Nephron progenitor cell (in vitro differentiated cells): ENCODE measurements at places on chromosomes 7 and 10.

- DNase-seq, result no peak
Observed at GRCh38 chr10:106938513-106938912, 226.0 kb downstream of the SORCS1 start.

DNA sequence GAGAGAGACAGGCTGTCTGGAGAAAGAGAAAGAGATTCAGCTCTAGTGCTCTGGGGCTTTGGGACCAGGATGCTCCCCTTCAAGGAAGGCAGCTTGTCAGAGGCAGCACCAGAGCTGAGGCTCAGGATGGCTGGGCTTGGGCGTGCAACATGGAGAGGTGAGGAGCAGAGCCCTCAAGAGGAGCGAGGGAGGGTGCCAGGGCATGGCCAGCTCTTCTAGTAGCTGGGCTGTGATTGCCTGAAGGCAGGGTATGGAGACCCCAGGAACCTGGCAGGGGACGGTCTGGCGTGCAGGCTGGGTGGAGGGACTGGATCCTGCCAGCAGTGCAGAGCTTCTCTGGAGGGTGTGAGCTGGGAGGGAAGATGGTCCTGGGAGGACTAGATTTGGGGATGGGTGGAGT is 40.2 kb downstream of the ANTXRL start:
- DNase-seq, result no peak

DNA sequence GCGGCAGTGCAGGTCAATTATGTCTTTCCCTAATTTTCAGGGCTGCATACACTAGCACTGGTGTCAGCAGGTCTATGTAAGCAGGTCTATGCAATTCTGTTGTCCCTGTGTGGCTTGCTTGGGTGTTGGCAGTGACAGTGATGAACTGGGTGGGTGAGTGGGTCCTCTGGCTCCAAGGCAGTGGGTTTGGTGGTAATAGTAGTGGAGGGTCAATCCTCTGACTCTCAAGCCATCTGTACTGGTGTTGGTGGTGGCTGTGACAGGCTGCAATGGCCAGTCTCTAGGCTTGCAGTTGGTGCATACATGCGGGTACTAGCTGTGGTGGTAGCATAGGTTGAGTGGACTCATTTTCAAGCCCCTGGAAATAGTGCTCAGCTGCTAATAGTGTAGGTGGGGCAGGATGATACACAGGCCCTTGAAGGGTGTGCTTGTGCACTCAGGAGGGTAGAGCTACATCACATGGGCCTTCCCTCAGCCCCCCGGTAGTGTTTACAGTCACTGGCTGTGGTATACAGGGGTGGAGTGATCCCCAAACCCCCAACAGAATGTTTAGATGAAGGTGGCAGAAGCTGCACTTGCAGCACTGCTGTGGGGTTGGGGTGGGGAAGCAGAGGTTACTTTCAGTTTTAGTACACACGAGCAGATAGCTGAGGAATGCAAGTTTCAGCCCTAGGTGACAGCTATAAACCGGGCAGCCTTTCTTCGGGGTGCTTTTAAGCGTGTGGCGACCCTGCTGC is 331.3 kb downstream of the PCDH15 start:
- no peak for DNase-seq

GRCh38 chr10:124116771-124117510 is 23.5 kb upstream of the CHST15 start:
- DNase-seq, result no peak

- DNase-seq, result peak; percentile 81
Observed at GRCh38 chr10:28668363-28669226, 8.7 kb upstream of the BAMBI start.

GRCh38 chr10:11934262-11934661 is 108.3 kb downstream of the UPF2 start:
- DNase-seq, result no peak

DNA sequence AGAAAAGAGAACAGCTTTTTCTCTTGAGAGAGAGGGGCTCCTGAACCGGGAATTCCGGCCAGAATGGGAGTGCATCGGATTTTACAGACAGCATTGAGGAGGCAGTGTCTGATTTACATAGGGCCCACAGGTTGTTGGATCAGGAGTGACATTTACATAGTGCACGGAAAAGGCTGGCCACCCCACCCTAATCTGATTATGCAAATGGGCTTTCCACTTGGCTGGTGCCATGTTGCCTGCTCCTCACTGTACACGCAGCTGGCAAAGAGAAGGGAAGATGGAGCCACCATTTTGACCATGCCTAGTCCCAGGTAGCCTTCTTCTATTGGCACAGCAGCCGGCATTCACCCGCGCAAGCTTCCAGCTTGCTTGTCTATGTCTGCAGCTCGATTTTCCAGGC is 77.5 kb upstream of the FAM171A1 start:
- DNase-seq, result no peak

GRCh38 chr10:89846281-89846630 is 144.9 kb downstream of the KIF20B start:
- DNase-seq, result no peak

DNA sequence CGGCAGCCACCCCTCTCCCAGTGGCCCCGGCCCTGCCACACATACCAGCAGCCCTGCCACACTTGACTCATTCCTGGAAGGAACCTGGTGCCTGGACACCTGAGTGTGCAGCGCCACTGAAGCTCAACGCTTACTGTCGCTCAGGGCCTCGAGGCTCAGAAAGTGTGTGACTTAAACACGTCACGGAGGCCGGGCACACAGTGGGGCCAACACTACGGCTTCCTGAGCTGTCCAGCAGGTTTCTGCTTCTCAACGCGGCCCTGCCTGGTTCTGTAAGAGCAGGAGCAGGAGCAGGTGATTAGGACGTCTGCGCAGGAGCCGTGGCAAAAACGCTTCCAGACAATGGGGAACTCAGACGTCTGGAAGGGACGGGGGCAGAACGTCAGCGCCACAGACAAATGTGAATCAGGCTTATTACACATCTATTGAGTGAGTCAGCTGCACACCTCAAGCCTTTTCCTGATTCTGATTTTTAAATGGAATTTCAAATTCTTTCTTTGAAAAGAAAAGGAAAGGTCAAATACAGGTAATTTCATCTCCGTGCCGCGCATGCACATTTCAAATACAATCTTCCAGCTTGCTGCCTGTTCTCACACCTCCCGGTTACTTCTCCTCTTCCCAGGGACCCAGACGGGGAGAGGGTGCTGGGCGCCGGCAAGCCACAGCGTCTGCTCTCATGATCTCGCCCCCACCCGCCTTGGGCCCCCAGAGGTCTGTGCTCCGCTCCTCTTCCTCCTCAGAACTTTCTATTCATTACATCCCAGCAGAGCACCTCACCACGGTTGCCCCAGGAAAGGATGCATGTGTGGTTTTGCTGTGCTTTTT is 66.6 kb downstream of the ADARB2 start:
- no peak for DNase-seq

DNA sequence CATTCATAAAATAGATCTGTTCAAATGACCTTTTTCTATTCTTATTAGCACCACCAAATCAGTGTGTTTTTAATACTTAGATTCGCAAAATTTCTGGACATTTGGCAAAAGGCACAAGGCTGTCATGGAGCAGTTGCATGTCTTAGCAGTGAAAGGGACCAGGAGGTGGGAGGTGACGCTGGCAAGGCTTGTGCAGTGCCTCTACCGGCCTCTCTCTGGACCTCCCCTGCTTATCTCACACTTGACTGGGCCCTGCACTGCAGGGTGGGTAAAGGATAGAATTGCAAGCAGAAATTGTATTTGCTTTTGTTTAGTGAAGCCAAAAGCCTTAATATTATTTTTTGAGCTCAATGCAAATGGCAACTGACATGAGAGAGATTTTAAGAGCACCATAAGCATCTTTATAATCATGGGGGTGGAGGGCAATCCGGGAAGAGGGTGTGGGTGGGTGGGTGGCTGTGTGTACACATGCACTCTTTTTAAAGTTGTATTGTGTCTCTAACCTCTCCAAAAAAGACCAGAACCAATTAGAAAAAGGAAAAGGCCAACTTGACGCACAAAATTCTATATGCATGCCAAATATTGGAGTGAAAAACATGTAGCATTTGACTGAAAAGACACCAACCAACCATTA is 106.3 kb downstream of the WNT2 start:
- peak; percentile 25 for DNase-seq

DNA sequence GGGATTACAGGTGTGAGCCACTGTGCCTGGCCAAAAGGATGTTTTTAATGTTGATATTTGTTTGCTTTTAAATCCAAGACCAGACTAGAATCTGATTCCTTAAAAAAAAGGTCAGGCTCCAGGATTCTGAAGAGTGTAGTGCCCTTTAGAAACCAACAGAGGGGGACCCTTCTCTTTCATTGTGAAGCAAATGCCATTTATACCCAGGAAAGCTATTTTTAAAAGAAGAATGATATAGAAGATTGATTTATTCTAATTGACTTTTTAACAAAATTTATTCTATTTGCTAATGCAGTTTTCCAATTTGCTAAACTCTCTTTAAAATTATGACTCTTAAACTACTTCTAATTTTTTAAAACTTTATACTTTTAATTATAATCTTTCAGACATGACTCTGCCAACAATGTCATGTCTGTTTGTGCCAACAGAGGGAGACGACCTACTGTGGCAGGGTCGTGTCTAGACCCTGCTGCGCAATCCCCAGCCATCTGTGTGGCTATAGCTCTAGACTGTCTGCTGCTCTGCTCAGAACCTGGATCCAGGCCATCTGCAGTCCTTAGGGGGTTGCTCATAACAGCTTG is 201.0 kb upstream of the IMMP2L start:
- peak; percentile 31 for DNase-seq

GRCh38 chr10:101297901-101298486 is 56.0 kb upstream of the BTRC start:
- peak; percentile 90 for DNase-seq

- no peak for DNase-seq
Observed at GRCh38 chr10:63718421-63718820, 197.2 kb downstream of the REEP3 start.

DNA sequence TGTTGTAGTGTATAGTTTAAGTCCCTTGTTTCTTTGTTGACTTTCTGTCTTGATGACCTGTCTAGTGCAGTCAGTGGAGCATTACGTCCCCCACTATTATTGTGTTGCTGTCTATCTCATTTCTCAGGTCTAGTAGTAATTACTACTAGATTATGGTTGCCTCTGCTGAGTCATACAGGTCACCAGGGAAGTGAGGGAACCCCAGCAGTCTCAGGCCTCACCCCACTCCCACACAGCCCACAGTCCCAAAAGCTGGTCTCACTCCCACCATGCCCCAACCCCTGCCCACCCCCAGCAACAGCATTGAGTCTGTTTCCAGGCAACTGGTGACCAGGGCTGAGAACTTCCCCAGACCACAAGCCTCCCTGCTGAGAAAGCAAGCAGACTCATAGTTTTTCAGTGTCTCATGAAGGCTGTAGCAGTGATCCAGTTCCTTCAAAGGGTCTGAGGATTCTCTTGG is 88.0 kb downstream of the PLXDC2 start:
- no peak for DNase-seq

DNA sequence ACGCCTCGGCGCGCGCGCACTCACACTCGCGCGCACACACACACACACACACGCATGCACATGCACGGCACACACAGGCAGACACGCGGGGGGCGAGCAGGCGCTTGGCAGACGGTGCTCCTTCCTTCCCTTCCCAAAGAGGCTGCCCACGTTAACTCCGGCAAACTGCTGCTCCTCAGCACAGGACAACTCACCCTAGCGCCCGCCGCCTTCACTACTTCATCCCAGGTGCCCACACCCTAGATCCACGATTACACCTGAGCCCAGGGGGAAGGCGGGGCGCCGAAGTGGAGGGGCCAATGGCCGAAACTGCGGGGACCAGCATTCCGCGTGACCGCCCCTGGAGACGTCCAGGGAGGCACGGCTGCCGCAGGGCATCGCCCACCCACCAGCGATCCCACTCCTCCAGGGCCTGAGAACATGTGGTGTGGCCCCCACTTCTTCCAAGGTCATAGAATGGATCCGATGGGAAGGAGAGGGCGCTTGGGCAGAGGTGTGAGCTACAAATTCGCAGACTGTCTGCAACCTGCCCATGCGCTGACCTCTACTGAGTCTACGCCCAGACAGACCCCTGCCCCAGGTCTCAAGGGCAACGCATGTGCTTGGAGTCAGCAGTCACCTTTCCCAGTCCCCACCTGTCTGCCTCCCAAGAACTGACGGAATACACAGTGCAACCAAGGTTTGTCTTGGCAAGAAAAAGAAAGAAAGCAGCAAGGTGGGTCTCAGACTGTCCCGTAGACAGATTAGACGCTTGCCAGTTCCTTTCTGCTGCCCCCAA is 74.6 kb downstream of the CALN1 start:
- no peak for DNase-seq
